ENCODE measurements at places on chromosomes 7 and 10. TPM values are rescaled to one million over a fixed set of nuclear protein-coding genes. Genes with fewer than 3 reads are reported as not detected.

- no peak overlapping the region for H3K27ac ChIP-seq
- H3K4me1 ChIP-seq, result no peaks in the 10 kb centered on the region
- no peak for DNase-seq
Measured at GRCh38 chr7:80550005-80550404, 38.1 kb upstream of the GNAT3 start.

GRCh38 chr10:119495545-119495944, 47.0 kb downstream of the RGS10 start:
- DNase-seq, result no peak
- no peaks in the 10 kb centered on the region for H3K27me3 ChIP-seq
- peaks cover 8% of the 10 kb centered on the region for H3K4me1 ChIP-seq

DNA sequence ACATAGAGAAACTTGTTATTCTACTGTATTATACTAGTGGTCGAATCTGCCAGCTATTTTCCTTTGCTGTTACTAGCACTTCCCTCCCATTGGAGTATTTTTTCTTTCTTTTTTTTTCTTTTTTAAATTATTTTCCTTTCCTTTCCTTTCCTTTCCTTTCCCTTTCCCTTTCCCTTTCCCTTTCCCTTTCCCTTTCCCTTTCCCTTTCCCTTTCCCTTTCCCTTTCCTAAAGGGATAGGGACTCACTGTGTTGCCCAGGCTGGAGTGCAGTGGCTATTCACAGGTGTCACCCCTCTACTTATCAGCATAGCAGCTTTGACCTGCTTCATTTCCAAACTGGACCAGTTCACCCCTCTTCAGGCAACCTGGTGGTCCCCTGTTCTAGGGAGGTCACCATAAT, 212.6 kb upstream of the SP4 start:
- no peaks in the 10 kb centered on the region for H3K4me1 ChIP-seq
- no peak overlapping the region for H3K4me3 ChIP-seq
- no peaks in the 10 kb centered on the region for H3K36me3 ChIP-seq
- H3K27me3 ChIP-seq, result no peaks in the 10 kb centered on the region

- H3K36me3 ChIP-seq, result no peaks in the 10 kb centered on the region
- no peak overlapping the region for H3K27ac ChIP-seq
- H3K27me3 ChIP-seq, result no peaks in the 10 kb centered on the region
Measured at GRCh38 chr10:77524281-77524711, 113.3 kb downstream of the KCNMA1 start.

- DNase-seq, result no peak
- H3K27me3 ChIP-seq, result no peaks in the 10 kb centered on the region
- no peak overlapping the region for H3K27ac ChIP-seq
- H3K36me3 ChIP-seq, result no peaks in the 10 kb centered on the region
Measured at GRCh38 chr7:18740579-18740988, 245.0 kb downstream of the HDAC9 start.

DNA sequence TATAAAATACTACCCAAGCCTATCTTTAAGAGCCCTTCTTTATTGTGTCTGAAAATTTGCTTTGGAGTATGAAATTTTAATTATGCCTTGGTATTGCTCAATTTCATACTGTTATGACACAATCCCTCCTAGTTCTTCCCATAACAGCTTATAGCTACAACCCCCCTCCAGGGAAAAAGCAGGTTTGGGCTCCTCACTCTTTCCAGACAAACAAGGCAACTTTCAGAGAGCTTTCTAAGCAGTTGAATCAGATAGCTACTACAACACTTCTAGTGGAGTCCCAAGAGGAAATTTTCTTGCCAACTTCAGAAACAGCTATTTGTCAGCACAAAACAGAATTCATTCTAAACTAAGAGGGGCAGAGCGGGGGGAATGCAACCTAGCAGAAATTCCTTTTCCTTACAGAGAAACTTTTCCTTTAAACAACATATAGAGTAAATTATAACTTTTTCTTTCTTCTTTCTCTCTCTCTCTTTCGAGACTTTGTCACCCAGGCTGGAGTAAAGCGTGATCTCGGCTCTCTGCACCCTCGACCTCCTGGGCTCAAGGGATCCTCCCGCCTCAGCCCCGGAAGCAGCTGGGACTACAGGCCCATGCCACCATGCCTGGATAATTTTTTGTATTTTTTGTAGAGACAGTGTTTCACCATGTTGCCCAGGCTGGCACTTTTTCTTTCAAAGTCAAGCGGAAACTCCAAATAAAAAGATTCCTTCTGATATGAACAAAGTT, 26.0 kb upstream of the JMJD1C start:
- H3K4me1 ChIP-seq, result peaks cover 5% of the 10 kb centered on the region
- no peaks in the 10 kb centered on the region for H3K36me3 ChIP-seq
- no peaks in the 10 kb centered on the region for H3K27me3 ChIP-seq

DNA sequence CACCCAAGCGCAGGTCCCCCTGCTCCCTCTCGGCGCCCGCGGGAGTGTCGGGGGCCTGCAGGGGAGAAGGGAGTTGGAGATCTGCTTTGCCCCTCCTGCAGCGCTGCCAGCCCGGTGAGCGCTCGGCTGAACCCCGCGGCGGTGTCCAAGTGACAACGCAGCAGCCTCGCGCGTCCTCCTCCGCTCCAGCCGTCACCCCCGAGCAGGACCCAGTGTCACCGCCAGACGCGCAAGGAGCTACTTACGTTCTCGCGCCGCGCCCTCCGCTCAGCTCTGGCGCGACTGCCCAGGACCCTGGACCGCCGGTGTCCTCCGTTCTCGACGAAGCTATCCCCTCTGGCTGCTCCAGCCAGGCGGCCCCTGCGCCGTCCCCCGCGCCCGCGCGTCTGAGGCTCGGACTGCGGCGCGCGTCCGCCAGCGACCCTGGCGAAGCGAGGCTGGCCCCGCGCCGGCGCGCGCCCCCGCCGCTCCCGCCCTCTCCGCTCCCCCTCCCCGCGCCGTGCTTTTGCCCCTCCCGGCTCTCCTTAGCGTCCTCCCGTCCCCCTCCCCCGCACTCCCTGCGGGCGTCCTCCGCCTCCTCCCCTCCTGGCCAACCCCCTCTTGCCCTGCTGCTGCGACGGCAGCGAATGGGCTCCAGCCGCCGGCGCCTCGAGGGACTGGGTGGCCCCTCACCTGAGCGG, at the start of gene NRCAM:
Gene NRCAM, minus strand, starts transcription at position 439 of the 680 bp plus-strand sequence. CDS start 216,372 bp downstream, outside the sequence.
- DNase-seq, result peak; percentile 17
- peaks cover 4% of the 10 kb centered on the region for H3K4me1 ChIP-seq
- peak within 1 kb of the TSS; percentile 21 for H3K4me3 ChIP-seq
- no peaks in the 10 kb centered on the region for H3K36me3 ChIP-seq
- no peak within 1 kb of the TSS for H3K27ac ChIP-seq
- no peaks in the 10 kb centered on the region for H3K27me3 ChIP-seq

DNA sequence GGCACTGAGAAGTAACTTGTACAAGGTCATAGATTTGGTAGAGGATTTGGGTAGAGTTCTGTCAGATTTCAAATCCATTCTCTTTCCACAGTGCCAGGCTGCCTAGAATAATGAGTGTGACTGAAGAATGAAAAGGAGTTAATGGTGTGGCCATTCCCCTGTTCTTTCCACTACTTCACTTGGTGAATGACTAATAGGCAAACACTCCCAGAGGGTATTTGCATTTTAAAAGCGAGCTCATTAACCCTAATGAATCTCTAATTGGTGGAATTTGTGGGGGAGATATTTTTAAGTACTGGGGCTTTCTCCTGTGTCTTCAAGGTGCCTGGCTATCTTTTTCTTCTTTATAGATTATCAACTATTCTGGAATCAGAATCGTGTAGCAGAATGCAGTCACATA, 74.8 kb upstream of the RPA3 start:
- H3K4me3 ChIP-seq, result no peak overlapping the region
- H3K4me1 ChIP-seq, result no peaks in the 10 kb centered on the region
- H3K27ac ChIP-seq, result no peak overlapping the region
- H3K27me3 ChIP-seq, result no peaks in the 10 kb centered on the region

- no peak overlapping the region for H3K4me3 ChIP-seq
- no peaks in the 10 kb centered on the region for H3K36me3 ChIP-seq
- H3K27me3 ChIP-seq, result no peaks in the 10 kb centered on the region
- DNase-seq, result peak; percentile 77
- H3K4me1 ChIP-seq, result peaks cover 2% of the 10 kb centered on the region
- no peak overlapping the region for H3K27ac ChIP-seq
Measured at GRCh38 chr10:128854963-128855362, 612.1 kb upstream of the MGMT start.

DNA sequence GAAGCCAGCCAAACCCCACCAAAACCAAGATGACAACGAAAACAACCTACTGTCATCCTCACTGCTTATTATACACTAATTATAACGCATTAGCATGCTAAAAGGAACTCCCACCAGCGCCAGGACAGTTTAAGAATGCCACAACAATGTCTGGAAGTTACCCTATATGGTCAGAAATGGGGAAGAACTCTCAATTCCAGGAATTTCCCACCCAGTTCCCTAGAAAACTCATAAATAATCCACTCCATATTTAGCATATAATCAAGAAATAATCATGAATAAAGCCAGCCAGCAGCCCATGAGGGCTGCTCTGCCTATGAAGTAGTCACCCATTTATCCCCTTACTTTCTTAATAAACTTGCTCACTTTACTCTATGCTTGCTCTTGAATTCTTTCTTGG, 20.8 kb downstream of the MICU1 start:
- no peak for DNase-seq
- no peaks in the 10 kb centered on the region for H3K36me3 ChIP-seq
- H3K27ac ChIP-seq, result no peak overlapping the region
- no peak overlapping the region for H3K4me3 ChIP-seq

DNA sequence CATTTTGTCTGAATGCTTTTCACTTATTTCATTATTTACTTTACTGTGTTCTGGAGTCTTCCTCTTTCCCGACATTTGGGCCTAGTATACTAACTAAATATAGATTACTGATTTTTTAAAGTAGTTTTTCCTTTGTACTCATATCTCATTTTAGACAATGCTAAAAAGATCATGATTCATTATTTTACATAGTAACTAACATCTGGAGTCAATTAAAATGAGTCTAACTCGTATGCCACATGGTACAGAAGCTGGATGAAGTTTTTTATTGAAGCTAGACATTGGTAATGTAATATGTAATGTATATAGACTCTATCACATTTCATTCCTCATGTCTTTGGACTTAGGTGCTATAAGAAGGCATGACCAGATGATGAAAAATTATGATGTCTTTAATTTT, 156.3 kb upstream of the HGF start:
- no peaks in the 10 kb centered on the region for H3K27me3 ChIP-seq
- H3K4me3 ChIP-seq, result no peak overlapping the region
- DNase-seq, result no peak
- H3K36me3 ChIP-seq, result no peaks in the 10 kb centered on the region
- no peaks in the 10 kb centered on the region for H3K4me1 ChIP-seq
- no peak overlapping the region for H3K27ac ChIP-seq

The UTF1 gene
- not detected for total RNA-seq

- H3K4me1 ChIP-seq, result no peaks in the 10 kb centered on the region
- H3K27ac ChIP-seq, result no peak overlapping the region
- H3K4me3 ChIP-seq, result no peak overlapping the region
- no peaks in the 10 kb centered on the region for H3K27me3 ChIP-seq
- no peak for DNase-seq
- H3K36me3 ChIP-seq, result no peaks in the 10 kb centered on the region
Measured at GRCh38 chr7:131489196-131489595, 67.2 kb downstream of the PODXL start.

DNA sequence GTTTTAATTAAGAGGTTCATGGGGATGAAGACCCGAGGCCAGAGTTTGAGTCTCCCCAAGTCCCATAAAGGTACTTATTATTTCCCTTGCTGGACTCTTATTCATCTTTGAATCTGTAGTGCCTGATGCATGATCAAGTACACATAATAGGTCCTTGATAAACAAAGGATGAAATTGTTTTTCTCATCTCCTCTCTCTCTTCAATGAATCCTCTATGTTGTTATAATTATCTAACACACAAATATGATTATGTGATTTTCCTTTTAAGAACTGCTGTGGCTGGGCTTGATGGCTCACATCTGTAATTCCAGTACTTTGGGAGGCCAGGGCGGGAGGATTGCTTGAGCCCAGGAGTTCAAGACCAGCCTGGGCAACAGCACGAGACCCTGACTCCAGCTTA, 117.7 kb downstream of the BAMBI start:
- no peak overlapping the region for H3K4me3 ChIP-seq
- no peak overlapping the region for H3K27ac ChIP-seq
- DNase-seq, result no peak

The WDR86 gene
- 26.8 TPM for total RNA-seq

Measured in ovary (tissue), 10 donors.